Cortex of kidney (tissue), 1 donor: ENCODE measurements at places on chromosomes 4 and X.

DNA sequence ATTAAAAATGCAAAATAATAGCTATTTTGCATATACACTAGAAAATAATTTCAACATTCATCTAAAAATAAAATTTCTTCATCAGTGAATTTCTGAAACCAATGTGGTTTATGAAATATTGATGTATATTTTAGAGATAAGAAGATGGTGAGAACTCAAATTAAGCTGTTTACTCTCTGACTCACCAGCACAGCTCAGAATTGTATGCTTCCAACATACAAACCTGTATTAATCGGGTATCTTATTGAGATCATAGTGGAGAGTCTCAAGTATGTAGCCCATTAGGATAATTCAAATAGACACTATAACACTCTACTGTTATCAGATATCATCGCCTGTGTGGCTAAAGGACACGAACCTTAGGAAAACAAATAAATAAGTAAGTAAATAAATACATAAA, 899.5 kb upstream of the INTU start:
- DNase-seq, result no peak

DNA sequence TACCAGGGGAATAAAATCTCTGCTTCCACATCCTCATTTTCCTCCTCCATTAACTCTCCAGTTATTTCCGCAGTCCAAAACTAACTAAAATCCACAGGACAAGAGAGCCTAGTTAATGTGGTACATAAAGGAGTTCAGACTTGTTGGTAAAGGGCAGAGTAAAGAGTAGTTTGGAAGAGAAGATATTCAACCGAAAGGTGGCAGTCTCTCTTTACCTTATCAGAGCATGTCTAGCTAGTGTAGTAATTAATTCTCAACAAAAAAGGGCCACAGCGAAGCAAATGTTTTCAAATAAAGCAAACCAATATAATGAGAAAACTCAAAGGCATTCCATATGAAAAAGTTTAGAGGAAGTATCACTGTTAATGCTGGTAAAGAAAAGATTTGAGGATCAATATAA, 286.5 kb downstream of the GLUD2 start:
- no peak for DNase-seq

DNA sequence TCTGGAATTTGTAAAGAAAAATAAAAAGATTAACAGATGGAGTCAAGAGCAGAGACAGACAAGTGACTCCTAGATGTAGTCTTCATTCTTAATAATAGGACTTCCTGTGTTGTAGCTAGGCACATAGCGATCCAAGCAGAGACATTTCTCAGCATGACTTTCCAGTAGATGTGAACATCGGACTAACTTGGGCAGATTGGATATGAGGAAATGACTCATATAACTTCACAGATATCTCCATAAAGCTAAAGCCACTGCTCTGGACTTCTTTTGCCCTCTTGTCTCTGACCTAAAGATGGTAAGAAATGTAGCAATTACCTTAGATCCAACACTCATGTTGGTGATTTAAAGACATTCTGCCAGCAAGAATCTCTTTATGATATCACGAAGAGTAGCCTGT, 131.7 kb downstream of the EPHA5 start:
- DNase-seq, result no peak

GRCh38 chr4:101175896-101176676, 171.2 kb downstream of the PPP3CA start:
- DNase-seq, result no peak

DNA sequence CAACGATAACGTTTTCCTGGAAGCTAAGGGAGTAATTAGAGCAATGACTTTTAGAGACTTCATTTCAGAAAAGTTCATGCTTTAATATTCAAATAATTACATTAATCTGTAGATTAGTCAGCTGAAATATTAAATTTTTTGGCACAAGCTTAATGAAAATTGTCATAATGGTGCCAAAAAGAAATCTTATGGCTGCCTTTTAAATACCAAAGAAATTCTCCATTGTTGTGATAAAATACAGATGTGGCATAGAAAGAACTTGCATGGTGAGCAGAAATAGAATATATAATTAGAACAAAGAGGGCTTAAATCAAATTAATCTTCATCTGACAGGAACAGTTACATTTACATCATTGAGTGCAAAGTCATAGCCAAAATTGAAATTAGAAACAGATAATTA, 263.5 kb downstream of the AFF2 start:
- no peak for DNase-seq

GRCh38 chrX:79368441-79368840, 1.3 kb upstream of the ITM2A start:
- no peak for DNase-seq

DNA sequence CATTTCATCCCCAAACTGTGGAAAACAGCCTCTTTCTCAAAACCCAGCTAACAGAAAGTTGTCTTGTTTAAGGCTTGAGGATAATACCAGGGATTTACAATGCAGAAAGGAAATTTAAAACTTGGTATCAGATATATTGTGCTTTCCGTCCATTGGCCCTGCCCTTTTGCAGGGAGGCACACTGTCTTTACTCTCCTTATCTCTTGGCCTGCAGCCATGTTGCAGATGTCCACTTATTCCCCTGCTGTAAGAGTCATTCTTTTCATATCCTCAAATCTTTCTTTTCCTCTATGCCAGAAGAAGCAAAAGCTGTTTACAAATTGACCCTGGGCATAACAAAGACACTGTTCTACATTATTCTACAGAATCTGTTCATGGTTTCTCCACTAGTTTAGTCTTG, 75.6 kb upstream of the DYNLT3 start:
- no peak for DNase-seq

DNA sequence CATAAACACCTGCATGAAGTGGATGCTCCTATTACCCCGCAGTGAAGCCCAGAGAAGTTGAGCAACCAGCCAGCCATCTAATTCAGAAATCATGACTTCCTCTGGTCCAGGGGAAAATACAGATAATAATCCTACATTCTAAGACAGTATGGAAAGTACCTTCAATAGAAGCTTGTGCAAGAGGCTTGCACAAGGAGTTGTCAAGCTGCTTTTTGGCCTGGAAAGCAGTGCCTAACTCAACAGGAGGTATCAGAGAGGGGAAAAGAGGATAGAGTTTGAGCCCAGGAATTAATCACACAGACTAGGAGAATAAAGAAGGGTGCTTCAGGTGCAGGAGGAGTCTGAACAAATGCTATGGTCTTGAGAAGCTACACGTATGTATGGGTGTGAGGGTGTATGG, 26.7 kb downstream of the TMEM192 start:
- no peak for DNase-seq

- no peak for DNase-seq
Measured at GRCh38 chrX:13902406-13902805, 85.5 kb upstream of the GPM6B start.

DNA sequence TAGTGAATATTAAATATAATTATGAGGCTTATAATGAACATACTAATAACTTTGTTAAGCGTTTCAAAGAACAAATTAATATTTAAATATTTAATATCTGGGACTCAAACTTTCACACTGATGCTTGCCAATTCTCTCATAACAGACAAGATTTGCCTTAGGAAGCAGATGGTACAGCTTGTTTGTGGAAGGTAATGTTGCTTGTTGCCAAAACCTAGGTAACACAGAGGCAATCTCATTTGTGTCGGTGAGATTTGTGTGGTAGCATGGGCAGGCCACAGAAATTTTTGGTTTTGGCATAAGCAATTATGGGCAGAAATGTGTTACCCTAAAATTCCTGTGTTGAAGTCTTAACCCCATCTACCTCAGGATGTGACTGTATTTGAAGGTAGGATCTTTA, 114.9 kb upstream of the AFF2 start:
- no peak for DNase-seq

- DNase-seq, result no peak
Measured at GRCh38 chrX:103727115-103727514, 16.4 kb downstream of the TMEM31 start.

GRCh38 chr4:59848457-59848856, 1351.7 kb upstream of the ADGRL3 start:
- DNase-seq, result no peak

- DNase-seq, result no peak
Measured at GRCh38 chr4:165965503-165965902, 92.5 kb downstream of the TLL1 start.

- no peak for DNase-seq
Measured at GRCh38 chr4:179415037-179415846, 1973.0 kb upstream of the AGA start.

DNA sequence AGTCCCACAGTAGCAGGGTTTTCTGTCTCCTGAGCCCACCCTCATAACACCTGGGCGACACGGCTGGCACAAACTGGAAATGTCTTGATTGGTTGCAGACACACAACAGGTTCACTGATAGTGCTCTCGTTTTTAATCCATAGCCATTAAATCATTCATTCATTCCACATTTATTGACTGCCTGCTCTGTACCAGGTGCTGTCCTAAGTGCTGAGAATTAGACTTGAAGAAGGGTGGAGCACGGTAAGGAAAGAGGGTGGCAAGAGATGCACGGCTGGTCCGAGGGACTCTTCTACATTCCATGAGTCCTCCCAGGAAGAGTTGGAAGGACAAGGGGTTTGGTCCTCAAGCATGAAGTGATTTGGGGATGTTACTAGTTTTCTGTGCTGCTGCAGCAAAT, 100.0 kb downstream of the RELL1 start:
- no peak for DNase-seq

- no peak for DNase-seq
Measured at GRCh38 chr4:19348746-19349145, 903.0 kb upstream of the SLIT2 start.

GRCh38 chr4:9996319-9997110, 24.8 kb downstream of the SLC2A9 start:
- no peak for DNase-seq

- no peak for DNase-seq
Measured at GRCh38 chr4:20984576-20984836, 284.2 kb downstream of the PACRGL start.

GRCh38 chr4:27779827-27780226, 919.2 kb downstream of the STIM2 start:
- no peak for DNase-seq

GRCh38 chr4:44670506-44671199, 7.6 kb upstream of the GUF1 start:
- DNase-seq, result no peak
